T-cell (primary cell): ENCODE measurements at places on chromosomes 2 and 18.
A peak's percentile ranks its signal among the peaks of the same experiment; 100 is the strongest.

- DNase-seq = no peak
These were observed 317.8 kb downstream of the EPHA4 start for GRCh38 chr2:221254299-221254698.

DNA sequence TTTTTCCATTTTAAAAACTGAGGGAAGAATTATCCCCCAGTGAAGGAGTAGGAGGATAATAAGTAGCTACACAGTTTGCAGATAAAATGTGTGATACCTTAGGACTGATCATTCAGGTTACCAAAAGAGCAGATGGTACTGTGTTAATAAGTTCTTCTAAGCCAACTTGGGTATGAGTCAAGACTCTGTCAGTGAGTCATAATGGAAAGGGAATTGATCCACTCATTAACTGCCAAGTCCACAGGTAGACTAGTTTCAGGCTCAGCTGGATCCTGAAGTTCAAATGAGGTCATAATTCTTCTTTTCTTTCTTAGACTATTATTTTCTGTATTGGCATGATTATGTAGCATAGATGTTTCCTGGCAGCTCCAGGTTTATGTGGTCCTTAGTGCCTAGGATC is 142.4 kb upstream of the ALPP start:
- no peak for DNase-seq

- DNase-seq = no peak
These were observed 297.1 kb downstream of the TMX3 start for GRCh38 chr18:68417826-68418225.

- DNase-seq = peak; percentile 2
These were observed 30.1 kb upstream of the ZNF516 start for GRCh38 chr18:76524900-76525698.

- no peak for DNase-seq
These were observed 316.5 kb downstream of the CCDC178 start for GRCh38 chr18:33123862-33124518.

DNA sequence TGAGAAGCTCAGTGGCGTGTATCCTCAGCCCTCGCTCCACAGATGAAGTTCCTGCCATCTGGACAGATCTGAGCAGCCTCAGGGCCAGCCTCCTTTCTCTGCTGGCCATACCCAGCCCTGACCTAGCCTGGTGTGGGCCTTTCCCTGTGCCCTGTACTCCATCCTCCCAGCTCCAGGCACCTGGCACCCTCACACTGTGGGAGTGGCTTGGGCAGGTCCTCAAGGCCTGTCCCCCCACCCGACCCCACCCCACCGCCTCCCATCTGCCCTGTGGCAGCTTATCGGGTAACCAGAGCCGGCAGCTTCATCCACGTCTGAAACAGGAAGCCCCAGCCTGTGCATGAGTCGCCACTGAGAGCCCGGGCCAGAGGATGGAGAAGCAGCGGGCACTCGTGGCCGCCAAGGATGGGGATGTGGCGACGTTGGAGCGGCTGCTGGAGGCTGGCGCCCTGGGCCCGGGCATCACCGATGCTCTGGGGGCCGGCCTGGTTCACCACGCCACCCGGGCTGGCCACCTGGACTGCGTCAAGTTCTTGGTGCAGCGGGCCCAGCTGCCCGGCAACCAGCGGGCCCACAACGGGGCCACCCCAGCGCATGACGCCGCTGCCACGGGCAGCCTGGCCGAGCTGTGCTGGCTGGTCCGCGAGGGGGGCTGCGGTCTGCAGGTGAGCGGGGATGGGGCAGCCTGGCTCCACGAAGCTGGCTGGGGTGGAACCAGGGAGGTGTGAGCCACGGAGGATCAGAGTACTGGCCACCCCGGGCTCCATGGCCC is at the start of gene ESPNL:
Gene ESPNL (plus strand): TSS at position 292 of the 772 bp plus-strand sequence. CDS start 80 bp downstream, at position 372.
- no peak for DNase-seq

DNA sequence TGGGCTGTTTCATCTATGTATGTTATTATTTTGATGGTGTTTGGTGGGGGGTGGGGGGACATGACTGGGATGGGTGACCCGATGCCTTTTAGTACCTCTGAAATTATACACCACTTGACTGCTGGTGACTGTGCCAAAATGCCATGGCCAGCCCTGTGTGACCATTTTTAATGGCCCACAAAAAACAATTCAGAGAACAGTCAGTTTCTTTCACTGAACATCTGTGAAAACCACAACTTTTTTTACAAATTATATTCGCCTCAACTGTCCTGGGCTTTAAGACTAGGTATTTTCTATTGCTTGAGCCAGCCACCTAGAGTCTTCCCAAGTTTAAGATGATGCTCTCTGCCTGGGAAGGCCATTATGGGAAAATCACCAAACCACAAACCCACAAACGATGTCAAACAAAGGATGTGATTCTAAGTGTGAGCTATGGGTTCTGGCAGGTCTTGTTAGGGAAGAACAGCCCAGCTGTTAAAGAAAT is 33.9 kb downstream of the FN1 start:
- no peak for DNase-seq

DNA sequence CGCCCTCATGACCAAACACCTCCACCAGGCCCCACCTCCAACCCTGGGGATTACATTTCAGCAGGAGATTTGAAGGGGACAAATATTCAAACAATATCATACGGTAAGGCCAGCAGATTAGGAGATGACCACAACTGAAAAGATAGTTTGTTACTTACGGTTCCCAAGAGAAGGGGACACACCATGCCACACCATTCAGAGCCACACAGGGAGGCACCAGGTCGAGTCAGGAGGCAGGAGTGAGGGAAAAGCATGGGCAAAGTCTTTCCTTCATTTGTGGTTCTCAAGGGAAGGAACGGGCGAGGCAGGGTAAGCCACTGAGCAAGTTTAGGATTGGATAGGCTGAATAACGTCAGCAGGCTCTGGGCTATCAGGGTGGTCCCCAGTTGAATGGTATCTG is 57.4 kb downstream of the FECH start:
- no peak for DNase-seq

GRCh38 chr2:163266772-163267171 is 428.2 kb upstream of the KCNH7 start:
- DNase-seq = no peak

GRCh38 chr2:160300203-160300602 is 100.1 kb upstream of the ITGB6 start:
- no peak for DNase-seq

GRCh38 chr2:121469356-121469755 is 61.3 kb upstream of the RNU4ATAC start:
- no peak for DNase-seq

GRCh38 chr18:57054891-57055290 is 92.0 kb upstream of the BOD1L2 start:
- no peak for DNase-seq

GRCh38 chr2:70411483-70412125 is 109.7 kb upstream of the FAM136A start:
- DNase-seq = no peak
